ENCODE measurements at places on chromosomes 7 and 10. TPM values are rescaled to one million over a fixed set of nuclear protein-coding genes. Genes with fewer than 3 reads are reported as not detected.
A peak's percentile ranks its signal among the peaks of the same experiment; 100 is the strongest.

- peak overlapping the region; percentile 61 for H3K27ac ChIP-seq
- no peak for DNase-seq
- no peaks in the 10 kb centered on the region for H3K27me3 ChIP-seq
These were observed 103.8 kb downstream of the DNMBP start for GRCh38 chr10:99905971-99906370.

DNA sequence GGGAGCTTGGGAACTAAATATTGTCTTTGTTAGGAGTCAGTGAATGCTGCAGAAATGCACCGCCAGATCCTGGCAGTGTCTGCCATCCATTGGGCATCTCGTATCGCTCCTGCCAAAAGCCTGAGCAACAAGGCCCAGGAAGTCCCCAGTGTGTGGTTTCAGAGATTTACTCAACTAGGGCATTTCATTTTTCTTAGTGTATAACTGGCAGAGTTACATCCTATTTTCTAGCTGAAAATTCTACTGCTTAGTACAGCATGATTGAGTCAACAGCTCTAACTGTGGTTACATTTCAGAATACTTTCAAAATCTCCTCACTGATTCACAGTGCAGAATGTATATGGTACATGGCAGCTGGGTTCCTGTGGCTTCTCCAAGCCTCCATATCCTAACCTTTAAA lies 95.8 kb upstream of the CREB5 start:
- no peak overlapping the region for H3K4me3 ChIP-seq
- peak overlapping the region; percentile 62 for H3K27ac ChIP-seq
- no peak for DNase-seq
- peaks cover 32% of the 10 kb centered on the region for H3K4me1 ChIP-seq
- no peaks in the 10 kb centered on the region for H3K36me3 ChIP-seq
- peaks cover 5% of the 10 kb centered on the region for H3K27me3 ChIP-seq

DNA sequence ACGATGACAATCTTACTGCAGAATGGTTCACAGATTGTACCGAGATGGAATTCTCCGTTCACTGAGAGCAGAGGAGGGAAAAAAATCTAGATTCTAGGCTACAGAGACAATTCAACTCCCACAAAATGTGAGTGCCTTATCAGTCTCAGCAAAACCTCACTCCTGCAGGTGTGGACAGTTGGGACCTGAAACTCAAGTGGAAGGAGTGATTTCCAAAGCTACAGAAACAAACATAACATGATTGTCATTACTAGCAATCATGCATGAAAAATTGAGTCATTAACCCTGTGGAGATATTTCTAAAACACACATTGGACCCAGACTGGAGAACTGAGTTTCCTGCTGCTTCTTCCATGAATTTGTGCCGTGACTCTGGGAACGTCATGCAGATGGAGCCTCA lies 70.3 kb downstream of the CALML3 start:
- peak overlapping the region; percentile 54 for H3K27ac ChIP-seq
- H3K36me3 ChIP-seq = no peaks in the 10 kb centered on the region
- H3K4me3 ChIP-seq = no peak overlapping the region
- H3K4me1 ChIP-seq = peaks cover 37% of the 10 kb centered on the region
- no peak for DNase-seq

DNA sequence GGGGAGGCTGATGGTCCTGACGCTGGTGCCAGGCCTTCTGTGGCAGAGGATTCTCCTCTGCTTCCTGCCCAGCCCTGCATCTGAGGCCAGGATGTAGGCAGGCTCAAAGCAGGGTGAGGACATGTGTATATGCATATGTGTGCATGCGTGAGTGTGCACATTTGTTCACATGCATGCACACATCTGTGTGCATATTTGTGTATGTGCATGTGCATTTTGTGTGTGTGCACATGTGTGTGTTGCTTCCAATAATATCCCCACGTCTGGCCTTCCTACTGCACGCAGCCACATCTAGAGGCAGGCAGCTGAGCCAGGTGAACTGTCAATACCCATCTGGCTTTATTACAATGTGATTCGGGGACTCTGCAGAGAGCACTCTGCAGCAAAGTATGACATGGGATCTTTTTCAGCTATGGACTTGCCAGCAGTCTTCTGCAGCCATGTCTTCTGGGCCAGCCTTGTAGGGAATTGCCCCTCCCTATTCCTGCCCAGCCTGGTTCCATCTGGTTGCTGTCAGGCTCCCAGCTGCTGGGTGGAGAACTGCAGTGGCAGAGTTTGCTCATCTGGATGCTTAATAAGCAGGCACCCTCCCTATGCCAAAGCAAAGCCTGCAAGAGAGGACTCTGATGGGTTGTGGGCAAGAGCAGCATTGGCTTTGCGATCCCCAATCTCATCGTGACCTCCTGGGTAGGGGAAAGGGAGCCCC lies 140.7 kb downstream of the PFKFB3 start:
- no peak overlapping the region for H3K4me3 ChIP-seq
- no peaks in the 10 kb centered on the region for H3K36me3 ChIP-seq
- no peaks in the 10 kb centered on the region for H3K27me3 ChIP-seq
- peaks cover 19% of the 10 kb centered on the region for H3K4me1 ChIP-seq
- DNase-seq = no peak

DNA sequence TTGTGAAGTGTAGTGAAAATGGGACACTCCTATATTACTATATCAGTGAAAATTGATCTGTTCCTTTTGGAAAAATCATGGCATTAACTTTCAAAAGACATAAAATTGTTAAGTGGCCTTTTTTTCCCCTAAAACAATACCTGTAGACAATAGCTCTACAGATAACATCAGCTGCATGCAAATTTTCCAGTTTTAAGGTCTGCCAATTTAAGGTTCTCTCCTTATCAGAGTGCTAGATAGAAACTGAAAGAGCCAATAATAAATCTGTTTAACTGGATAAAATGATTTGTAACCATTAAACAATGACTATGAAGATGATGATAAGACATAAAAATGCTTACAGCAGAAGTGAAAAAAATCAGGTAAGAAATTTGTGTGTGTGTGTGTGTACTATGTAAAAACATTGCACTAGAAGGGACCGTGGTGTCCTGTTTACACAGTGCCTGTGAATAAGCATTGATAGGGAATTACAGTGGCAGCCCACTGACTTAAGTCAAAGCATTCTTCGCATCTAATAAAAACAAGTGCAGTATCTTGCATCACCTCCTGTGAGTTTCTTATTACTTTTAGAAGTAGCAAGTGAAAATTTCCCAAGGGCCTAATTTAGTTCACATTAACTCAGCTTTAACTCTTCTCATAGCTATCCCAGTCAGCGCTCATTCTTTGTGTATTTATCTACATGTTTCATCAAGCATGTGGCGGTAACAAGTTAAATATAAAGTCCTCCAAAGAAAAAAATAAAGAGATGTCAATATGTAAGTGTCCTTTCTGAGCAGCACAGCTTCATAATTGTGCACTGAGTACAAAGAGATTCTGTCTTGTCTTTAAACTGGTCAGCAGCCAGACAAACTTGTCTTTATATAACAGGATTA lies 261.9 kb downstream of the ARL4A start:
- H3K4me3 ChIP-seq = no peak overlapping the region
- no peak for DNase-seq
- no peaks in the 10 kb centered on the region for H3K27me3 ChIP-seq
- H3K4me1 ChIP-seq = peaks cover 43% of the 10 kb centered on the region
- H3K27ac ChIP-seq = peak overlapping the region; percentile 51
- no peaks in the 10 kb centered on the region for H3K36me3 ChIP-seq

GRCh38 chr7:121027761-121028669 lies 39.5 kb downstream of the CPED1 start:
- H3K27ac ChIP-seq = no peak overlapping the region
- no peaks in the 10 kb centered on the region for H3K4me1 ChIP-seq
- no peaks in the 10 kb centered on the region for H3K36me3 ChIP-seq
- DNase-seq = no peak
- no peaks in the 10 kb centered on the region for H3K27me3 ChIP-seq
- no peak overlapping the region for H3K4me3 ChIP-seq

- no peaks in the 10 kb centered on the region for H3K27me3 ChIP-seq
- no peak overlapping the region for H3K4me3 ChIP-seq
- H3K4me1 ChIP-seq = no peaks in the 10 kb centered on the region
- H3K27ac ChIP-seq = no peak overlapping the region
These were observed 524.6 kb upstream of the KCND2 start for GRCh38 chr7:119748251-119748860.

GRCh38 chr7:68604541-68604940 lies 993.7 kb upstream of the AUTS2 start:
- H3K27ac ChIP-seq = no peak overlapping the region
- H3K4me3 ChIP-seq = no peak overlapping the region
- no peaks in the 10 kb centered on the region for H3K27me3 ChIP-seq
- no peaks in the 10 kb centered on the region for H3K36me3 ChIP-seq

DNA sequence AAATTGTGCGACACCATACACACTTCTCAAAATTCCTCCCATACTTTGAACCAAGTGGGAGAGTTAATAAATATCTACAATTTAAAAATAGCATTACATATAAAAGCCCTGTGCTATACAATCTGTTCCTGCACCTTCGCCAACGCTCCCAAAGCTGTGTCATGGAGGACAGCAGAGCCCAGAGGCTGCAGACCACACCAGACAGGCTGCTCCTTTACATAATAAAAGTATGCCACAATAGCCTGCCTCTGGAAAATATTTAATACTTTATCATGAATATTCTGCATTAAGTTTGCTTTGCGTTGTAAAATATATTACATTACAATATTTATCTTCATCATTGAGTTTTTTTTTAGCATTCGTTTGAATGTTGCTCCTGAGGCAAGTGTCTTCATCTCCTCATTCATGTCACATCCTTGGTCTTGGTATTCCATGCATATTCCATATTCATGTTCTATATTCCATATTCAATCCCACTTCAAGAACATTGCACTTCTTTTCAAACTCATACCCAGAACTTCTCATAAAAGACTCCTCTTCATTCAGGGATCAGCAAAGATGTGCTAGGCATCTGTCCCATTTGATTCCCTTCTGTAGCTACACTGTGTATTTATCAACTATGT lies 663.9 kb downstream of the POM121L12 start:
- DNase-seq = no peak
- H3K4me3 ChIP-seq = no peak overlapping the region
- H3K27ac ChIP-seq = no peak overlapping the region
- H3K4me1 ChIP-seq = no peaks in the 10 kb centered on the region

- H3K27ac ChIP-seq = no peak overlapping the region
- no peaks in the 10 kb centered on the region for H3K36me3 ChIP-seq
- no peak for DNase-seq
- H3K4me3 ChIP-seq = no peak overlapping the region
- no peaks in the 10 kb centered on the region for H3K27me3 ChIP-seq
These were observed 39.2 kb upstream of the NANOS1 start for GRCh38 chr10:118990326-118990725.

- H3K36me3 ChIP-seq = no peaks in the 10 kb centered on the region
- no peak overlapping the region for H3K27ac ChIP-seq
- no peak overlapping the region for H3K4me3 ChIP-seq
- H3K4me1 ChIP-seq = no peaks in the 10 kb centered on the region
- H3K27me3 ChIP-seq = no peaks in the 10 kb centered on the region
These were observed 111.3 kb downstream of the CABCOCO1 start for GRCh38 chr10:61774031-61774430.

DNA sequence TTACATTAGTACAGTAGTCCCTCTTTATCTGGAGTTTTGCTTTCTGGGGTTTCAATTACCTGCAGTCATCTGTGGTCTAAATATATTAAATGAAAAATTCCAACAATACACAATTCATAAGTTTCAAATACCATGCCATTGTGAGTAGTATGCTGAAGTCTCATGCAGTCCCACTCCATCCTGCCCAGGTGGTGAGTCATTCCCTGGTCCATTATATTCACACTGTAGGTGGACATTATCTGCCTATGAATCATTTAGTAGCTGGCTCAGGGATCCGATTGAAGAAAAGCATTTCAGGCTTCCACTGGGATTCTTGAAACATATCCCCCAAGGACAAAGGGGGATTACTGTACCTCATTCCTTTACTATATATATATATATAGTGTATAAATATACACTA lies 298.2 kb upstream of the GALNT17 start:
- H3K27ac ChIP-seq = no peak overlapping the region
- H3K36me3 ChIP-seq = no peaks in the 10 kb centered on the region
- DNase-seq = no peak
- H3K4me1 ChIP-seq = peaks cover 9% of the 10 kb centered on the region

DNA sequence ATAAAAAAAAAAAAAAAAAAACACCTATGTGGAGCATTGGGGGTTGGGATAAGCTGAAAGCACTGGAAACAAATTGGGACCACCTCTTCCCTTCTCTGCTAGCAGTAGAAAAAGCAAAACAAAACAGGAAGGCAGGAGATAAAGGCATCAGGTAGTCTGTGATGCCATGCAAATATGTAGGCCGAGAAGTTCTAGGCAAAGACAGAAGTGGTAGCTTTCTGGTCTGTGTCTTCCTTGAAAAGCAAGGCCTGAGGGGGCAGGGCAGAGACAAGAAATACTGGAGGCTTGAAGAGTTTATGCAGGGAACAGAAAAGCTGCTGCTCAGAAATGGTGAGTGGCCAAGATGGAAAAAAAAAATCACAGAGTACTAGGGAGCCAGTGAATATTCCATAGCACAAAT lies 111.1 kb downstream of the ELMO1 start:
- H3K27ac ChIP-seq = no peak overlapping the region
- no peak overlapping the region for H3K4me3 ChIP-seq
- H3K36me3 ChIP-seq = no peaks in the 10 kb centered on the region
- H3K4me1 ChIP-seq = no peaks in the 10 kb centered on the region
- no peak for DNase-seq
- no peaks in the 10 kb centered on the region for H3K27me3 ChIP-seq

- H3K4me1 ChIP-seq = no peaks in the 10 kb centered on the region
- no peak overlapping the region for H3K27ac ChIP-seq
- no peaks in the 10 kb centered on the region for H3K36me3 ChIP-seq
- no peak for DNase-seq
These were observed 4.5 kb upstream of the COPG2 start for GRCh38 chr7:130673066-130673465.

- no peaks in the 10 kb centered on the region for H3K4me1 ChIP-seq
- H3K27ac ChIP-seq = no peak overlapping the region
- H3K36me3 ChIP-seq = no peaks in the 10 kb centered on the region
- no peaks in the 10 kb centered on the region for H3K27me3 ChIP-seq
These were observed 559.8 kb downstream of the ZWINT start for GRCh38 chr10:55801353-55801661.

DNA sequence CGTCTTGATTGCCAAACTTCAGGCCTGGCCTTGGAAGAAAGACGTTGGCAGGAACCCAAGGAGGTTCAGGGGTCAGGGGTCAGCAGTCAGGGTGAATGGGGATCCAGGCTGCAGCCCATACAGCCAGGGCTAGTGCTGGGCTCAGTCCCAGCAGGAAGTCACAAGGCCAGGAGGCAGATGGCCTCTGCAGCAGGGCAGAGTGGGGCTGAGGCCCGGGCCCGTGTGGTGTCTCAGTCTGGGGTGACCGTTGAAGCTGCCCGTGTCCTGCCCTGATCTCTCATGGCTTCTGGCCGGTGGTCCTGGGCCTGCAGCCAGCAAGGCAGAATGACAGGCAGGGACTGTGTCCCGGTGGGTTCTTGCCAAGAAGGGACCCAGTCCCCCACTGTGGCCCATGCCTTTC lies 26.6 kb upstream of the PURB start:
- peaks cover 13% of the 10 kb centered on the region for H3K4me1 ChIP-seq
- H3K4me3 ChIP-seq = no peak overlapping the region
- no peak for DNase-seq
- H3K27ac ChIP-seq = peak overlapping the region; percentile 21

- no peak overlapping the region for H3K4me3 ChIP-seq
- no peak for DNase-seq
- peaks cover 21% of the 10 kb centered on the region for H3K4me1 ChIP-seq
- no peak overlapping the region for H3K27ac ChIP-seq
These were observed 349.9 kb upstream of the NFE2L3 start for GRCh38 chr7:25802057-25802456.

The TUBGCP2 gene
- total RNA-seq = 41.0 TPM

The TEX47 gene
- not detected for total RNA-seq

The PCLO gene
- 17.8 TPM for total RNA-seq

The FKBP6 gene
- total RNA-seq = not detected

The CREB5 gene
- 2.9 TPM for total RNA-seq

The IL6 gene
- total RNA-seq = not detected

The ZNF239 gene
- 2.3 TPM for total RNA-seq

The COL26A1 gene
- not detected for total RNA-seq

The NPFFR1 gene
- not detected for total RNA-seq

The COBL gene
- 6.1 TPM for total RNA-seq

The MBL2 gene
- total RNA-seq = not detected

Measured in esophagus squamous epithelium (tissue), 5 donors.